Activated CD4-positive, alpha-beta T cell treated with anti-CD3 and anti-CD28 coated beads, Interleukin-2, Interleukin-6, amounts not matched to agents 100 ng/mL and 50 ng/mL, durations not matched to agents 16 hours and 8 hours (primary cell): ENCODE measurements at places on chromosomes 13 and 19.

- DNase-seq: no peak
Measured at GRCh38 chr13:36217456-36217855, 3.1 kb upstream of the SOHLH2 start.

DNA sequence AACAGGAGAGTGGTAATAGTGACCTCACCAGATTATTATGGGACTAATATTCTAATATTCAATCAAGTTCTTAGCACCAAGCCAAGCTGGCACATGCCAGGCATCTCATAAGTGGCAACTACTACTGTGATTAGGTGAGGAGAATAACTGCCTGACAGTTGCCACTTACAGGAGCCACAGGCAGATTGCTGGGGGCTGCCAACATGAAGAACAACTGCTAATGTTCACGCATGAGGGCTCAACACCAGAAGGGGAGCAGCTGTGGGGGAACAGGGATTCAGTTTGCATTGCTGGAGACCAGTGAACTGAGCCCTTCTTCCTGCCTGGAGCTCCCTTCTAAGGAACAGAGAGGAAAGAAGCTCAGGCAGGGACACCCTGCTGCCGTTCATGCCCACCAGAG, 504.5 kb downstream of the FOXO1 start:
- DNase-seq: no peak

- peak; percentile 85 for DNase-seq
Measured at GRCh38 chr19:13212759-13213330, 62.6 kb downstream of the IER2 start.

GRCh38 chr19:17555929-17556813, 722 bp downstream of the COLGALT1 start:
- DNase-seq: peak; percentile 37

DNA sequence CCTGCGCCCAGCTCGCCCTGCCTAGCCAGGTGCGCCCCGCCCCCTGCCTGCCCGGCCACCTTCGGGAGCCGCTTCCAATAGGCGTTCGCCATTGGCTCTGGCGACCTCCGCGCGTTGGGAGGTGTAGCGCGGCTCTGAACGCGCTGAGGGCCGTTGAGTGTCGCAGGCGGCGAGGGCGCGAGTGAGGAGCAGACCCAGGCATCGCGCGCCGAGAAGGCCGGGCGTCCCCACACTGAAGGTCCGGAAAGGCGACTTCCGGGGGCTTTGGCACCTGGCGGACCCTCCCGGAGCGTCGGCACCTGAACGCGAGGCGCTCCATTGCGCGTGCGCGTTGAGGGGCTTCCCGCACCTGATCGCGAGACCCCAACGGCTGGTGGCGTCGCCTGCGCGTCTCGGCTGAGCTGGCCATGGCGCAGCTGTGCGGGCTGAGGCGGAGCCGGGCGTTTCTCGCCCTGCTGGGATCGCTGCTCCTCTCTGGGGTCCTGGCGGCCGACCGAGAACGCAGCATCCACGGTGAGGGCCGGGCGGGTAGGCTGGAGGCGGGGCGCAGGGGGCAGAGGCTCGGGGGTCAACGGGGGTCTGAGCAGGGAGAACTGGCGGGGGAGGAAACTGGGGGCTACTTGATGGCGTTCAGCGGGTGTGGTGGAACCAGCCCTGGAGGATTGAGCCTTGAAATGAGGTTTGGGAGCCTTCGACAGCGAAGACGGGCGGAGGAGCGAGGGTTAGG, at the start of gene SPINT2:
TSS of gene SPINT2 (plus strand) at position 88 of the 727 bp plus-strand sequence. CDS start at position 408, 320 bp downstream.
- DNase-seq: no peak

DNA sequence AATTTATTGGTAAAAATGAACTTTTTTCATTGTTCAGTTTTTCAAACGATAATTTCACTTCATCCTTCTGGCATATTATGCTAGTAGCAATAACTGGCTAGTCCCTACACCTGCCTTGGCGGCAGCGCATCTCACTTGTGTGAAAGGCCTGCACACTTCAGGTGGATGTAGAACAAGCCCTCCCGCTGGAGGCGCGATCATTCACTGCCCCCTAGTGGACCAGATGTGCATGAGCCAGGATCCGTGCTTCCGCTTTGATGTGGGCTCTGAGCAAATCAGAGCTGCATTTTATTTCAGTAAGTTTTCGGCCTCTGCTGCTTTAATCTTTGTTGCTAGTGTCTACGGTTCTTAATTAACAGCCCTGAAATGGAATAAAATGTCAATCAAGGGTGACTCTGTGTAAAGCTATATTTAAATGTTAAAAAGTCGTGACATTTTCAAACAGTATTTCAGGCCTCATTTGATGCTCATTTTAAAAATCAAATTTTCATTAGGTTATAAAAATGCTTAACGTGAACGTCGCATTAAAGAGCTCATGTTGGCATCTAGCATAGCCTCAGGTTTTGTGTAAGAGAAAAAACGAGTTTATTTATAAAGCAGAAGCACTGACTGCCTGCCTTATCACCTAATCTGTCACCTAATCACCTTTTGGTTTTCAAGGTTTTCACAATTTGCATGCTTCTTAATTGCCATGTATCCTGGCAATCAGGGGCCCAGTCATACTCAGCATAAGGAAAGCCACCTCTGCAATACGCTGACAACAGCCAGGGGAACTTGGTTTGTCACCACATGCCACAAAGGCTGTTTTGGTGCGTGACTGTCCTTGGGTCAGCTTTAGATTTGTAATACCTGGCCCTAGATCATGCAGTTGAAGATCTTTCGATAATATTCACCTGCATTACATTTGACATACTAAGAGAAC, 112.2 kb downstream of the TEX26 start:
- peak; percentile 93 for DNase-seq

DNA sequence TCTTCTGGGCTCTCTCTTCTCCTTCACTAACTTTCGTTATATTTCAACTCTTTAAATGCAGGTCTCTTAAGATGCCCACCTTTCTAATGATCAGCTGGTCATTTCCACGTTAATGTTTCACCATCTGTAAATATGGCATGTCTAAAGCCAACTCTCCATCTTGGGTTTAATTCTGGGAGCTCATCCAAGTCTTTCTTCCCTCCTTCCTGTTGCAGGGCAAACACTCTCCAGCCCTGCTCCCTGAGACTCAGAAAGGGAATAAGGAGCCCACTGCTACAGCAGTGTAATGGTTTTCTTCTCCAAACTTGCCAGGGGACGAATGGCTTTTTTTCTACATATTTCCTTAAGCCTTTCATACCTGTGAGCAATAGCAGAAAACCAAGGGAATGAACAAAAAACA, 73.3 kb upstream of the SOX1 start:
- DNase-seq: no peak

DNA sequence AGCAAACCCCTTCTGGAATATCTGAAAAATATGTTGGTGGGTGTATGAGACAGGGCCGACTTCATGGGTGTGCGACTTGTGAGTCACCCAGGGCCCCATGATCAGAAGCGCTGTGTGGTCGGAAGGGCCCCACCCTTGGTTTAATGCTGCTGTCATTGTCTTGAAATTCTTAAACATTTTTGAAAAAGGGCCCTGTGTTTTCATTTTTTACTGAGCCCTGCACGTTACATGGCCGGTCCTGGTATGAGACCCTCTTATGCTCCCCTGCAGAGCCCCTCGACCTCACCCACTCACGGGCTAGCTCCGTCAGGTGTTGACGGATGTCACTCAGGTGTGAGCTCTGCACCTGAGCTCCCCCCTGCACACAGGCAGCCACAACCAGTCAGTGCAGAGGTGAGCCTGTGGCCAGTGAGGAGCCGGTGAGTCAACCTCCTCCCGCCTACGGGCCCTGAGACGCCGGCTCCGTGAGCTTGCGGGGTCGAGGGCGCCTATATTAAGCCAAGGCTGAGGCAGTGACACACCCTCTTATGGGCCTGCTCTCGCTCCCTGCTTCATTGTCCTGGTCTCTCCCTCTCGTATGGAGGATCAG, 27.7 kb downstream of the GADD45B start:
- DNase-seq: peak; percentile 35

GRCh38 chr19:50676625-50677197, 27.5 kb downstream of the C19orf81 start:
- no peak for DNase-seq

DNA sequence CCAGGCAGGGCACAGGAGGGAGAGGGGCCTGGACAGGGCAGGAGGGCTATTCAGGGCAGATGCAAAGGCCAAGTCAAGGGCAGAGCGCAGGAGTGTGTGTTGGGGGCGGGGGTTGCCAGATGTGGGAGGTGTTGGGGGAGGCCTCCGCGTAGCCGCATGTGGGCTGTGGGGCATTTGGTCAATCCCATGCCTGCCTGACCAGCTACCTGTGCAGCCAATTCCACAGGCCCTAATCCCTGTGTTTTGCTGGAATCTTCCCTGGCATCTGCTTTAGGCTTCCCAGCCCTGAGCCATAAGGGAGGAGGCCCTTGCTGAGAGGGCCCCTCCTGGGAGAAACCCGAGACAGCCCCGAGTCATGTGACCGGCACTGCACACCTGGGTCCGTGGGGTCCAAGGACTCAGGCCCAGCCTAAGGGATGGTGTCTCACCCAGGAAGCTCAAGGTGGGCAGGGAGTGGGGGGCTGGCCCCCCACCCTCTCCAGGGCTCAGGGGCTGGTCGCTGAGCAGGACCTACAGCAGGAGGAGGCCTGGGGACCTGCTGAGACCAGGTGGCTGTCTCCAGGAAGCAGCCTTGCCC, 20.3 kb downstream of the RFX1 start:
- no peak for DNase-seq

DNA sequence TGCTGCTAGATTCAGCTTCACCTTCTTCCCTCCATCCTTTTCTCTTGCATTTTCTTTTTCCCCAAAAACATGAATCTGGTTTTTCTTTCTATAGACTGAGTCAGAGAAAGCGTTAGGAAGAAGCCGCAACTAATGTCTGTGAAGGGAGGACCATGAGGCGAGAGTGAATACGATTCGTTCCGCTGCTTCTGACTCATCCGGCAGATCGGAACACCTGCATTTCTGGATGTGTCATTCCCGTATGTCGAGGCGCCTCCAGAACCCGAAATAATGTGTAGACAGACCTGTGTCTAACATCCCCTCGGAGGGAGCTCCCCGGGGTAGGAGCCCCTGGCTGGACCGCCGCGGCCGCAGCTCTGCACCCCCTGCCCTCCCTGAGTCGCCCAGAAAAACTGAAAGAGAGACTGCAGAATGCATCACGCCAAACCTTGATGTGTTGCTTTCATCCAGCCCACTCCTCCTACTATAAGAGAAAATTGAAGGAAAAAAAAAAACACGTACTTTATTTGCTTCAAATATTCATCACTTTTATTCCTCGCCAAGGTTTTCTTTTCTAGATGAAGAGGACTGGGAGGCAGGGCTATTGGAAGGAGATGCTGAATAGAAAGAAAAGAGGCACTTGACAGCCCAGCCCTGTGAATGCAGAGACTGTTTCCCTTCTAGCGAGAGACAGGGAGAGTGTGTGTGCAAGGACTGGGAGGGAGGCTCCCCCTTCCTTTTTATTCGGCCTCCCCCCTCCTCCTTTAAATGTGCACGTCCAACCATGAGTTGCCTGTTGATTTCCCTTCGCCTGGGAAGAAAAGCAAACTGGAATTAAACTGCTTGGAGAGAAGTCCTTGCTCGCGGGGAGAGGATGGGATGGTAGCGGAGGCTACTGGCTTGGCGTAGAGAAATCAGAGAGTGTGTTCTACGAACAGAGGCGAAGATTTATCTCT, 616 bp upstream of the PCDH17 start:
- no peak for DNase-seq

DNA sequence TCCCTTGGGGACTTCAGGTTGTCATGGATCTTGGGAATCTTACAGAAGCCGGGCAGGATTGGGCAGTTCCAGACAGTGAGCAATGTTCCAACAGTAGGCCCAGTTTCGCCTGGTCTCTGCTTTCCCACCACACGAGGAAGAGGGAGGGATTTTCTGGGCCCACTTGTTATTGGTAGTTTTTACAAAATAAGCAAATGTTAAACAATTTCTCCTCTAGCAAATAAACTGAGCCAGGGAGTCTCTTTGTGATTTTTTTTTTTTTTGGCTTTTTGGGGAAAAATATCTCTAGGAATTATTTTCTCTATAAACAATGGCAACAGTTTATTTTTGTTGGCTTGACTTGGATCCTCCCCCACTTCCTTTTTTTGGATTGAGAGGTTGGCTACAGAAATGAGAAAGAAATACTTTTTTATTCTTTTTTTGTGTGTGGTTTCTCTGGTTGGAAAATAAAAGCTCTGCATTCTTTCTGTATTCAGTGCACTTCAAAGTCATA, 89.3 kb downstream of the TM9SF2 start:
- DNase-seq: no peak

DNA sequence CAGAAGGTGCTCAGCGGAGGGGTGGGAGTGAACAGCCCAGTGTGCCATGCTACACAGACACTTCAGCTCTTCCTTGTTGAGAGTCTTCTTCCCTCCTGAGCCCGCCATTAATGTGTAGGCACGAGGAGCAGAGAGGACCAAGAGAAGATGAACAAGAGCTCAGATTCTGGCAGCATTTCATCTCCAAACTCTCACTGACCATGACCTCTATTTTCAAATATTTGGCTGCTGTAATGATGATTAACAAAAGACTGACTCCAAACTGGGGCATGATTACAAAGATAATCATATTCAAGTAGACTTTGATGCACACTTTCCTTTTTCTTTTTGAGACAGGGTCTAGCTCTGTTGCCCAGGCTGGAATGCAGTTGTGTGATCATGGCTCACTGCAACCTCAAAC, 236.5 kb downstream of the DCLK1 start:
- no peak for DNase-seq

GRCh38 chr19:5890099-5890498, 13.5 kb downstream of the NDUFA11 start:
- DNase-seq: no peak

GRCh38 chr13:110907301-110907700, 7.6 kb downstream of the ANKRD10 start:
- DNase-seq: no peak

GRCh38 chr13:40245567-40245966, 420.9 kb downstream of the FOXO1 start:
- no peak for DNase-seq

DNA sequence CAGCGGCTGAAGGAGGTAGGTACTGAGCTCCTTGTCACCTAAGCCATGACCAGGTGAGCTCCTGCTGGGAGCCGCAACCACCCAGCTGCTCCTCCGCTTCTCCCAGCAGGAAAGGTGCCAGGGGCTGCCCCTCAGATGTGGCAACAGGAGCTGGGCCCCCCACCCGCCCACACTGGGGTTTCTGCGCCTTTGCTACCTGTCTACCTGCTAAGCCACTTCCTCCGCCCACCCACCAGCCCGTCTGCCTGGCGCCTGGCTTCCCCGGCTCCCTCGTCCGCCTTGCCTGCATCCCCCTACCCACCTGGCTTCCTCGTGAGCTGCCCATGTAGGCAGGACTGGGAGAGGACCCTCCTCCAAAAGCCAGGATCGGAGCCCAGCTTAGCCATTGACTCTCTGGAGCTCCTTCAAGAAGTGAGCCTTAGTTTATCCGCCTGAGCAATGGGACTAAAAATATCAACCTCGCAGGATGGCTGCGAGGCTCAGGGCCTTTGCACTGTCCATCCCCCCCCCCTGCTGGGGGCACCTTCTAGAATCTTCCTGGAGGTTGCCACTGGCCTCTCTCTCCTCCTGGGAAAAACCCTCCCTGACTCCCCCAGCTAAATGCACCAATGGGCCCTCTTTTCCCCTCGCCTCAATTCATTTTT, 55.8 kb upstream of the KLF2 start:
- no peak for DNase-seq
